ENCODE measurements at places on chromosomes 2 and 18.

- no peak for DNase-seq
These were observed 62.5 kb upstream of the LPIN2 start for GRCh38 chr18:3075491-3075890.

DNA sequence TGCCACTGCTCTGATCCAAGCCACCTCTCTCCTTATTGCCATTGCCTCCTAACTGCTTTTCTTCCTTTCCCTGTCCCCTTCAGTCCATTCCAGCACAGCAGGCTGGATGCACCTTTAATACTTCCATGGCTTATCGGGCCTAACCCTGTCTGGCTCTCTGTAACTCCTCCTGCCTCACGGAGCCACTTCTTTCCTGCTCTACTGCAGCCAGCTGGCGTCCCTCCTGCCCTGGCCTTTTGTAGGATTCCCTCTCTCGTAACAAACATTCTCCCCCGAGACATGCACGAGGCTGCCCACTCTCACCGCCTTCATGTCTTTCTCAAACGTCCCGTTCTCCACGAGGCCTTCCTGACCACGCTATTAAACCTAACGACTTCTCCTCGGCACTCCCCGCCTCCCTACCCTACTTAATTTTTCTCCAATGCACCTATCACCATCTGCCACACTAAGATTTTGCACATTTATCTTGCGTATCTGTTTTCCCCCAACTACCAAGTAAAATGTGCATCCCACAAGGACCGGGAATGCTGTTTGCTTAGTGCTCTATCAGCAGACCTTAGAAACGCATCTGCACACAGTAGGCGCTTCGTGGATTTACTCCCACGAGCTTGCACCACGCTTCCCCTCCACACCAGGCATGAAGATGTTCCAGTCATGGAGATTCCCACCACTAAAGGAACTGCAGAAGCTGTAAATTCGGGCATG lies 728 bp upstream of the C18orf63 start:
- DNase-seq, result no peak

- DNase-seq, result no peak
These were observed 9.8 kb upstream of the EPG5 start for GRCh38 chr18:45976974-45977373.

DNA sequence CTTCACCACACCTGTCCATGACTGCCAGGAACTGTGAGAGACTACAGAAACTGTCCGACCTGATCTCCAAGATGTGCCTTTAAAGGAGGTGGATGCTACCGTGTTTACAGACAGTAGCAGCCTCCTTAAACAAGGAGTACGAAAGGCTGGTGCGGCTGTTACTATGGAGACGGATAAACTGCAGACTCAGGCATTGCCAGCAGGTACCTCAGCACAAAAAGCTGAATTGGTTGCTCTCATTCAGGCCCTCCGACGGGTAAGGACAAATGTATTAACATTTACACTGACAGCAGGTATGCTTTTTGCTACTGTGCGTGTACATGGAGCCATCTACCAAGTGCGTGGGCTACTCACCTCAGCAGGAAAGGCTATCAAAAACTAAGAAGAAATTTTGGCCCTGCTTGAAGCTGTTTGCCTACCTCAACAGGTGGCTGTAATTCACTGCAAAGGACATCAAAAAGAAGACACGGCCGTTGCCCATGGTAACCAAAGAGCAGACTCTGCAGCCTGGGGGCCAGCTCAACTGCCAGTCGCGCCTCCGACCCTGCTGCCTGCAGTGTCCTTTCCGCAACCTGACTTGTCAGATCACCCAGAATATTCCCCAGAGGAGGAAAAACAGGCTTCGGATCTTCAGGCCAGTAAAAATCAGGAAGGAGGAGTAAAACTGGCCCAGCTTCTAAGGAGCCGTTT lies 30.9 kb downstream of the SKA1 start:
- no peak for DNase-seq

DNA sequence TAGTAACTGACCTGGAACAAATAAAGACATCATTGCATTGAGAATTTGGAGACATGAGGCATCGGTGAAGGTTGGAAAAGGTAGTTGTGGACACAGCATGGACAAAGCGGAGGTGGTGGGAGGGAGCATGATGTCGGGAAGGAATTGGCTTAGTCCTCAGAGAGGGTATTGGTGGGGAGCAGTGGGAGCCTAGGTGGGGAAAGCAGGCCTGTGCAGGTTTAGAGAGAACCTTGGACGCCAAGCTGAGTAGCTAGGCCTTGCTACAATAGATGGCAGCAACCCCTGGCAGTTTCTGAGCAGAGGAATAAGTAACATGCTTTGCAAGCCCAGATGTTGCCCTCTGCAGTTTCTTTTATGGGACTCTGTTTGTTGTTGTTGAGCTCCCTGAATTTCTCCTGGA lies 177.1 kb upstream of the LHCGR start:
- DNase-seq, result no peak

DNA sequence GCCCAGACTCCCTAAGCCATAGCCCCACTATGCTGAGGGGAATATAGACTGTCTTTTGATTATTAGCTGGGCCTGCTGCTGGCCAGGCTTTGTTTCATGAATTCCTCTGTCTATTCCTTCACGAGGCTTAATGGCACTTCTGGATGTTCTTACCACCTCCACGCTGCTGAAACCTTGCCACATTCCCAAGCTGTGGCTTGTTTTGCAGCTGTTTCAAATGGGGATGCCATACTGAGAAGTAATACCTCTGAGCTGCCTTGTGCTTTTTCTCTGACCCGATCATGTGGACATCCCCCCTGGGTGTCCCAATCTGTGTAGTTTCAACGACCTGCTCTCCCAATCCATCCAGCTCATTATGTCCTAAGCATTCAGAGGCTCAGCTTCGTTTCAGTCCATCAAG lies 114.1 kb downstream of the ICOS start:
- no peak for DNase-seq

- no peak for DNase-seq
These were observed 40.3 kb downstream of the PRKD3 start for GRCh38 chr2:37284381-37284780.

All from frontal cortex (tissue), 4 donors.